SJCRH30 (cell line): ENCODE measurements at places on chromosomes 11 and 22. TPM values are rescaled to one million over a fixed set of nuclear protein-coding genes. Genes with fewer than 3 reads are reported as not detected.

GRCh38 chr11:8735094-8735493 is 52.5 kb downstream of the RPL27A start:
- peaks cover 19% of the 10 kb centered on the region for H3K36me3 ChIP-seq
- peaks cover 7% of the 10 kb centered on the region for H3K4me1 ChIP-seq
- no peak for DNase-seq
- no peak overlapping the region for H3K27ac ChIP-seq
- H3K4me3 ChIP-seq = no peak overlapping the region
- no peaks in the 10 kb centered on the region for H3K27me3 ChIP-seq

DNA sequence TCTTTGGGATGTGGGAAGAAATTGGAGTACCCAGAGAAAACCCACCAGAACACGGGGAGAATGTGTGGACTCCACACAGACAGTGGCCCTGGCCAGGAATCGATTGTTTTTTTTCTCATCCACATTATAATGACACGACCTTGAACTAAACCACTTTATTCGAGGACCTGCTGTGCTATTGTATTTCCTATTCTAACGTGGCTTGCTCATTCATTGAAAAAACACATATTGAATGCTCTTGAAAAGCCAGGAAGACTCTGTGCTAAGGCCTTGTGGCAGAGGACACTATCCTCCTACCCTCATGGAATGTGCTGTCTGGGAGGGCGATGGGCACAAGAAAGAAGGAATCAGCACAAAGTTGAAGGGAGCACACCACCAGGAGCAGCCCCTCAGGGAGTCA is 9.1 kb upstream of the SREBF2 start:
- H3K36me3 ChIP-seq = no peaks in the 10 kb centered on the region
- no peak overlapping the region for H3K27ac ChIP-seq
- no peaks in the 10 kb centered on the region for H3K27me3 ChIP-seq
- no peak for DNase-seq

- H3K27me3 ChIP-seq = no peaks in the 10 kb centered on the region
- H3K4me1 ChIP-seq = peaks cover 6% of the 10 kb centered on the region
- no peak overlapping the region for H3K27ac ChIP-seq
- no peak overlapping the region for H3K4me3 ChIP-seq
- H3K36me3 ChIP-seq = no peaks in the 10 kb centered on the region
These were observed 7.8 kb downstream of the SHISAL1 start for GRCh38 chr22:44304911-44305310.

GRCh38 chr11:90434858-90435257 is 212.0 kb upstream of the CHORDC1 start:
- no peak overlapping the region for H3K27ac ChIP-seq
- H3K4me1 ChIP-seq = no peaks in the 10 kb centered on the region
- H3K27me3 ChIP-seq = no peaks in the 10 kb centered on the region
- no peaks in the 10 kb centered on the region for H3K36me3 ChIP-seq

The KDELR3 gene
- 2.2 and 2.3 TPM in 2 replicates for total RNA-seq

The DNAJC24 gene
- total RNA-seq = 19.1 and 21.3 TPM in 2 replicates

The PYGM gene
- total RNA-seq = 7.0 and 8.0 TPM in 2 replicates
